ENCODE measurements at places on chromosomes 1 and 21.
A peak's percentile ranks its signal among the peaks of the same experiment; 100 is the strongest.

GRCh38 chr1:236921610-236922009, 82.6 kb downstream of the MT1HL1 start:
- no peak for DNase-seq

DNA sequence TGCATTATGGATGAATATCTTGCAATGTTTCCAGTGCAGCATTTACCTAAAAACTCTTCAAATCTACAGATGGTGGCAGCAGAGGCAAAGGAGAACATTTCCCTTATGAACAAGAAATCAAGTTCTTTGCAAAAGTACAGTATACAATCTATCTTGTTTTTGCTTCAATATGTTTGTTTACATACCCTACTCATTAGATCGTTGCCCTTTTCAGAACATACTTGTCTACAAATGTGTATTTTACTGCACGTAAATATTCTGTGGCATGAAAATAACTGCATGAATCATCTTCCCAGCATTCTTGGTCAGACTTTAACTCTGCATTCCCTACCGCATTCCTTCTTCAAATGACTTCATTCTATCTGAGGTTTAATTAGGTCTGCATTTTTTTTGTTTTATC, 212.7 kb downstream of the ZP4 start:
- DNase-seq, result peak; percentile 6

DNA sequence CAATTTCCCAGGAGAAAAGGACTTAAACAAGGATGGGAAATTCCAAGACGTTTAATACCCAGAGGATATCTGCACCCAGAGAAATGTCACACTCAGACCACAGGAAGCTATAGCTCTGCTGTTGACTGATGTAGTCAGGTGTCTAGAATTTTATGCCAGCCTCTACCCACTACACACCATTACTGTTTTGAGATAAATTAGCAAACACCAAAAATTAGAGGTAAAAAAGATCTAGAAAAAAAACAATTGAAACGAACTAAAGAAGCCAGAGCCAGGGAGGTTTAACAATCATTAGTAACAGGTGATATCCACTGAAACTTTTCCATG, 519.9 kb downstream of the SMYD3 start:
- no peak for DNase-seq

GRCh38 chr1:83545066-83545862, 453.7 kb downstream of the TTLL7 start:
- no peak for DNase-seq

- DNase-seq, result no peak
These were observed 21.3 kb downstream of the UBASH3A start for GRCh38 chr21:42424914-42425541.

- DNase-seq, result no peak
These were observed 19.0 kb downstream of the MRPS6 start for GRCh38 chr21:34092262-34092921.

DNA sequence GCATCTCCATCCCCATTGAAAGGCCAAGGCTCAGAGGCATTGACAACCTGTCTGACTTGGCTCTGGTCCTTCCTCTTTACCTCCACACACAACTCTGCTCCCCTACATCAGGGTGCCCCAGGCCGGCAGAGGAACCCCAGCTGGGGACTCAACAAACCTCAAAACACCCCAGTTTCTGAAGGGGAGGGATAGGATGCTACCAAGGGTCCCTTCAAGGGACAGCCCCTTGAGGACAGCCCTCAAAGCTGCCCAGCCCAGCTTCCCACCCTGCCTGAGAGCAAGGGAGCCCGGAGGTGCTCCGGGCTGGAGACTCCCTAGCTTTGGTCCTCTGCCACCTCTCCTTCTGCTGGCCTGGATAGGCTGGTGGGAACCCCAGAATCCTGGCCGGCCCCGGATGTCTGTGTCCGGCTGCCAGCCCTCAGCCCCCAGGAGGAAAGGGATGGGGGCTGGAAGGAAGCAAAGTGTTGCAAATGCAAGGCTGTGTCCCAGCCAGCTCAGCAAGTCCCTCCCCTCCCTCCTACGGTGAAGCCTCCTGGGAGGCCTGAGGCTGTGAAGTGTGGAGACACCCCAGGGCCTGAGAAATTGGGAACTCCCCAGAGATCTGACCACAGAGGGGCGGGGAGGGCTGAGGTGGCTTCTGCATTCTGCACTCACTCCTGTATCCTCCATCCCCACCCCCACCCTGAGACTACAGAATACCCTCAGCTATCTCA, 1.1 kb upstream of the MARCKSL1 start:
- no peak for DNase-seq

DNA sequence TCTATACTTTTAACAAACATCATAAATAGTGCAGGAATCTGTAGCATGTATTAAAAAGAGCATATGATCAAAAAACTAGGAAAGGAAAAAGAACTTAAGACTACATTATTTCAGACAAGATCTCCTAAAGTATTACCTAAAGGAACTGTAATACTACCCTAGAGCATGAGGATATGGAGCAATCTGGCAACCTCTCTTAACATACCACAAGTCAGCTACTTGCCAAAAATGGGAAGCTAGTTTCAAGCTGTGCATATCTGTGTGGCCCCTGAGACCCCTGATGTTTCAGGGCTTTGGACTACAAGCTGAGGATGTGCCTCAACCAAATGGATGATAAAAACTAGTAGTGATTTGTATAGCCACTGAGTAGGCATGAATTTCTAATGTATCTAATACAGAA, 525.6 kb downstream of the PTBP2 start:
- no peak for DNase-seq

GRCh38 chr1:246827396-246827795, 103.2 kb downstream of the SCCPDH start:
- no peak for DNase-seq
